ENCODE measurements at places on chromosomes 5 and 9.

DNA sequence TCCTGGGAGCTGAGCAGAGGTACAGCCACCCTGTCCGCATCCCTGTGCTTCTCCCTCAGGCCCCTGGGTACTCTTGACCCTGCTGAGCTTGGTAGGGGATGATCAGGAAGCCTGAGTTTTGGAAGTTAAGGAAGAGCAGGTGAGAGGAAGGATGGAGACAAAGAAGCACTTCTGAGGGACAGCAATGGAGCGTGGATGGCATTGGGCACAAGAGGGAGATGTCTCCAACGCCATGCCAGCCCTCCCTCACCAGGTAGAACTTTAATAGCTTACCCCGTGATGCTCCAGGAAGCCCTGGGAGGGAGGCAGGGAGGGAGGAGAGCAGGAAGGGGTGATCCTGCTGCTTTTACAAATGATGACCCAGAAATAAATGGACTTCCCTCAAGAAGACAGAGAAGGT is 29.9 kb upstream of the SMU1 start:
- DNase-seq: no peak

GRCh38 chr5:88938488-88938887 is 55.5 kb upstream of the MEF2C start:
- no peak for DNase-seq

DNA sequence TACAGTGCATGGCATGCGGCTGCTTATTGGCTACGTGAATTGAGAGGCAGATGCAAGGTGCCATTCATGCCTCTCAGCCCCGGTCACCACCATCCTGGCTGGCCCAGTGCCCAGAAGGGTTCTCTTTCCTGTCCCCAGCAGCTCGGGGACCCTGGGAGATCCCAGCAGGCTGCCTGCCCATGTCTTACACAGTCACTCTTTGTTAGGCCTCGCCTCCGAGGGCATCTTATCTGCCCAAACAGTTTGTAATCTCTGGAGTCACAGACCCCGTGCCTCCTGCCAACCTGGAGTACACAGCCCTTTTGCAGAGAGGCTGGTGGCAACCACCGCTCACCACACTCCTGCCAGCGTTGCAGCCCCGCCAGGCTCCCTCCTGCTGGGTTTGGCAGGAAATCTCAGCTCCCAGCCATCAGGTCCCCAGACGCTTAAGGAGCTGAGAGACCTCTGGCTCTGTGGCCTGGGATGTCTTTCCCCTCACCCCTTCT is 7.0 kb upstream of the AK1 start:
- no peak for DNase-seq

DNA sequence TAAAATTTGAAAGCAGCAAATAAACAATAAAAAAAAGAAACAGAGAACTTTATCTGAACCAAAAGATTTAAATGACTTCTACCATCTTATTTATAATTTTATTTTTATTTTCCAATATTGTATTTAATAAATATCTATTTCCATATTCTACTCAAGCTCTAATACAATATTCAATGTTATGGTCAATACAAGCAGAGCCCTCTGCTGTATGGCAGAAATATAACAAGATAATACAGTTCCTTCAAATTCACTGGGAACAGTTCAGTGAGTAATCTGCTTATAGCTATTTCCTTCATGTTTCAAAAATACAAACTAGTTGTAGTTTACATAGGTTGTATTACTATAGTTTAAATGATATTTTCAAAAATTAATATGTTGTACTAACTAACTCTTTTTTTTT is 332.7 kb downstream of the PRDM9 start:
- no peak for DNase-seq

GRCh38 chr5:156680831-156681230 is 169.3 kb upstream of the PPP1R2B start:
- DNase-seq: no peak

GRCh38 chr5:74693191-74693590 is 8.2 kb downstream of the HEXB start:
- no peak for DNase-seq

GRCh38 chr9:72332351-72332750 is 32.7 kb downstream of the ZFAND5 start:
- no peak for DNase-seq

DNA sequence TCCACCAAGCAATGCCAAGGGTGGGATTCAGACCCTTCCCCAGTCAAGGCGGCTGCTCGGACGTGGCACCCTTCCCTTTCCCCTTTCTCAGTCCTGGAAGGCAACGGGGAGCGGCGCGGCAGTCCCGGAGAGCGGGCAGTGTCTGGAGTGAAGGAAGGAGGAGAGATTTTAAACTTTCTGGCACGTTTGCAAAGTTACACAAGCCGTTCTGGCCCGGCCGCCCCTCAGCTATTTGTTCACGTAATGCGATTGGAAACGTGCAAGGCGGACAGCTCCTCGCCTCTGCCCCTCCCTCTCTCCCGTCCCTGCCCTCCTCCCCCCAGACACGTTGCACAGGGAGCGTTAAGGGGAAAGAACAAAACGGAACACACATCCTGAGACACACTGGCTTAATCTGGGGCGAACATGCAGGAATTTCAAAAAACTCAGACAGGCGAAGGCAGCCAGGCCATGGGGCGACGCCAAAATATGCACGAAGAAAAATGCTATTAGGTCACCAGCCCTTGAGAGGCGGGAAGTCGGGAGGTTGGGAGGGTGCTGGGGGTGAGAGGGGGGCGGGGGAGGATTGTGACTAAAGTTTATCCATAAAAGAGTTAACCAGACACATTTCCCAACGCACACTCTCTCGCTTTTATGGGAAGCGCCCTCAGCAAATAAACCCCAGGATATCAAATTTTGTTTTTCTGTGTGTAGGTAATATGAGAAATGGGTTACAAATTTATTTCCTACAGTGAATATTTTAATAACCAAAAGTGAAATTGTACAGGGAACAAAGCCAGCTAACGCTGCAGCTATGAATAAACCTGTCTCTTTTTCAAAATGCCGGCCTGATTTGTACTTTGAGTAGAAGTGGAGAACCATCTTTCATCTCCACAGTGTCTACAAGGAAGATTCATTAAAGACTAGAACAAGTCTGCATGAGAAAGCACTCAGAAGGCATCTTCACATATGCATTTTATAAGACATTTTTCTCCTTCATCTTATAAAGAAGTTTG is at the start of gene LOX:
Gene LOX, minus strand, starts transcription at position 144 of the 995 bp plus-strand sequence. CDS start 274 bp downstream, outside the sequence.
- no peak for DNase-seq

GRCh38 chr5:122252319-122252718 is 59.7 kb upstream of the SNCAIP start:
- no peak for DNase-seq

DNA sequence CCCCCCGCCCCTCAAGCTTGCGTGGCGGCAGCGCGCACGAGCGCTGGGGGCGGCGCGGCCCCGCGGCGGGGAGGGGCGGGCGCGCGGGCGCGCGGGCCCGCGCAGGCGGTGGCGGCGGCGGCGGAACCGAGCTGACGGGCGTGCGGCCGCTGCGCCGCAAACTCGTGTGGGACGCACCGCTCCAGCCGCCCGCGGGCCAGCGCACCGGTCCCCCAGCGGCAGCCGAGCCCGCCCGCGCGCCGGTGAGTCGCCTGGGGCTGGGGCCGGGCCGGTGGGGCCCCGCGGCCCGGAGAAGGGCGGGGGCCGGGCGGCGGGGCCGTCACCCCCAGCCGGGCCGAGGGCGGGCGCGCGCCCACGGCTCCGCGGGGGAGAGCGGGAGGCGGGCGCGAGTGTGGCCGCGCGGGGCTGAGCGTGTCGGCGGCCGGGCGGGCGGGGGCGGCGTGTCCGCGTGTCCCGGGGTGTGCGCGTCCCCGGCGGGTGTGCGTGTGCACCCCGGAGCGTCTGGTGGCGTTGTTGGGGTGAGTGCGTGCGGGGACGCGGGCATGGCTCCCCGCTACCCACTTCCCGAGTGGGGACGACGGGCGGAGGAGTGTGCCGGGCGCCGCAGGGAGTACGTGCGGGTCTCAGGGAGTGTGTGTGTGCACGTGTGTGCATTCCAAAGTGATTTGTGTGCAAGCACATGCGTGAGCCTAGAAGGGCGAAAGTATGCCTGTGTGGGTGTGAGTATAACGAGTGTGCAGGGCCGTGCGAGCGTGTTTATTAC is at the start of gene NEK6:
Gene NEK6, plus strand, starts transcription at position 106 of the 763 bp plus-strand sequence. CDS start 44,016 bp downstream, outside the sequence.
- no peak for DNase-seq

GRCh38 chr5:170147051-170147752 is 41.5 kb downstream of the FOXI1 start:
- no peak for DNase-seq

DNA sequence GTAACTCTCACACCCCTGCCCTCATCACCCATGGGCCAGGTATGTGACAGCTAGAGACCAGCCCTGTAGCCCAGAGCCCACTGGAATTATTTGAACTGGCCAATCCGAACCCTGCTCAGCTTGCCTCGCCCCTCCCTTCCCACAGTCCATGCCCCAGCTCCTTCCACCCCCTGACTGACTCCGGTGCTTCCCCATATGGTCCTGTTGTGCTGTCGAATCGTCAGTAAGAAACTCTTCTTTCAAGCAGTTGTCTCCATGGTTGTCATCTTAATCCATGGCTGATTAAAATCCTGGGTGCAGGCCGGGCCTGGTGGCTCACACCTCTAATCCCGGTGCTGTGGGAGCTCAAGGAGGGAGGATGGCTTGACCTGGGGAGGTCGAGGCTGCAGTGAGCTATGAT is 118.5 kb downstream of the COL23A1 start:
- no peak for DNase-seq

DNA sequence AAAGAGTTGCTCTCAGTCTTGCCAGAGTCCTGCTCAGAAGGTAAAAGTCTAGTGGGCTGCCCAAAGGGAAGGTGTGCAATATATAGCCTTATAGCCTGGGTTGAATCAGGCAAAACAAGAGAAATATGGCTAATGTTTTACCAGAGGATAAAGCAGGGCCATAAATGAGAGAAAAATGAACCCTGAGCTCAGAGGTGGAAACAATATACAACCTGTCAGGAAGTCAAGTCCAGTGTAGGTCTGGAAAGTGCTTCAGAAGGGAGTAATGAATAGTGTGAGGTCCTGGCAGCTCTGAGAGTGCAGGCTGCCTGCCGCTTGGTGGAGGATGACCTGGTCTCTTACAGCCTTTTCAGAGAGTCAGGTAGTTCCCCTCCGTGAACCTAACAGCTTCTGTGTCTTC is 177.8 kb upstream of the TNC start:
- no peak for DNase-seq

DNA sequence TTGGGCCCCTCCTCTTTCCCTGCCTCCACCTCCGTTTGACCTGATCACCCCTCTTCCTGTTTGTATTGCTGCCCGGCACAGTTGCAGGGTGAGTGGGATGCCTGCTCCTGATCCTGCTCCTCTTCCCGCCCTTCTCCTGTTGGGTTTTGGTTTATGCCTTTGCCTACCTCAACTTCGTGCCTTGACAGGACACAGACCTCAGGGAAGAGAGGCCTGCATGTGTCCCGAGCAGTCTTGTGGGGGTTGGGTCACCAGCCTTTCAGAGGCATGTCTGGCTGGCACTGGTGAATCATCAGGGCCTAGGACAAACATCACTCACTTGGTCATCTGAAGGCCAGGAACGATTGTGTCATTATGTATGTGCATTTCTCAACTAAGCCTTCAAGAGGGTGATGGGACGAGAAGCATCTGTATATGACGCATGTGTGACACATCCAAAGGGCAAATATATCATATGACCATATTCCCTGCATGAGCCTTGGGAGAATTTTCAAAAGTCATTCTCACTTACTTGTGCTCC is 56.9 kb downstream of the NPR3 start:
- DNase-seq: no peak

DNA sequence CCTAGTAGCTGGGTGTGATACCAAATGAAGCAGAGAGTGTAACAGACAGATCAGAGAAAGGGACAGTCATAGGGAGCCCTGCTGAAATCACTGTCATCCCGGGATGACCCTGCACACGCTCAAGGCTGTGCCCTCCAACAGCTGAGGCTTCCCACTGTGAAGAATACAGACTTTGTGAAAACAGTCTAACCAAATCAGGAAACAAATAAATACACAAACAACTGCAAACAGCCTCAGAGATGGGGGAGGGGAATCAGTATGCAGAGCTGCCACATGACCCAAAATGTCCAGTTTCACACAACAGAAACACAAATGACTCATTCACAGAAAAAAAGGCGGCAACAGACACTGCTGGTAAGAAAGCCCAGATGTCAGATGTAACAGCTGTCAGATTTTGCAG is 101.9 kb downstream of the ADAMTS2 start:
- no peak for DNase-seq

- no peak for DNase-seq
Observed at GRCh38 chr9:92432972-92433548, 8.8 kb upstream of the OMD start.

- no peak for DNase-seq
Observed at GRCh38 chr5:170306381-170306831, 8.8 kb upstream of the LCP2 start.

DNA sequence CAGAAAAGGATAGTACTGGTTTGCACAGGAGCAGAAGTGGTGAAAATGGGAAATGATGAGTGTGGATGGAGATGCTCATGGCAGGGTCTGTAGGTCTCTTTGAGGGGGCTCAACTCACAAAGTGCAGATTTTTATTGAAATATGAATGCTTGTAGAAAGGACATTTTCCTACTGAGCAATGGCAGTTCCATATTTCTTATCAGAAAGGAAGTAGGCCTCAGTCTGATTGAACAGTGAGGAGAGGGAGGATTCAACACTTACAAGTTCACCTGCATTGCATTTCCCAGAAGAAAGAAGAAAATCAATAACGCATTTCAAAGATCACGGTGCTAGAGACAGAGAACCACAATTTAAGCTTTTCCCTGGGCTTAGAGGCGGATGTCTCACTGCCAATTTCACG is 49.2 kb downstream of the ANXA2R start:
- no peak for DNase-seq

Data from T-helper 1 cell (primary cell).